ENCODE measurements at places on chromosomes 12 and 14.

GRCh38 chr12:40110586-40110985 lies 4.7 kb upstream of the SLC2A13 start:
- no peak for DNase-seq

DNA sequence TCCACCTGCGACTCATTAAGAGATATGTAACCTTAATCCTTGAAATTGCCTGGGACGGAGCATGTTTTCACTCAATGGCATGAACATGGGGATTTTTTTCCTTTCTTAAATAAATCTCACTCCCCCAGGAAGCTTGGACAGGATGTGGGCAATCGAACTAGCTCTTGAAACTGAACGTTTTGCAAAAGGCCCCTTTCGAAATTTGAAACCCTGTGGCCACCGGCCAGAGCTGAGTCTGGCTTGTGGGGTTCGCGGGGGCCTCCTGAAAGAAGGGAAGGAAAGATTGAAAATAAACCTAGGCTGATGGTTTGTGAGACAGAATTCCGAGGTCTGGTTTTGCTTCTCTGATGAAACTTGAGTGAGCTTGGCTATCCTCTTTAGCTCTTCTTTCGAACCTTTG lies 101.4 kb upstream of the RTL1 start:
- DNase-seq: no peak

- no peak for DNase-seq
These were observed 8.5 kb downstream of the RDH16 start for GRCh38 chr12:56948881-56949280.

- DNase-seq: no peak
These were observed 118.3 kb downstream of the MED13L start for GRCh38 chr12:116159175-116159574.

DNA sequence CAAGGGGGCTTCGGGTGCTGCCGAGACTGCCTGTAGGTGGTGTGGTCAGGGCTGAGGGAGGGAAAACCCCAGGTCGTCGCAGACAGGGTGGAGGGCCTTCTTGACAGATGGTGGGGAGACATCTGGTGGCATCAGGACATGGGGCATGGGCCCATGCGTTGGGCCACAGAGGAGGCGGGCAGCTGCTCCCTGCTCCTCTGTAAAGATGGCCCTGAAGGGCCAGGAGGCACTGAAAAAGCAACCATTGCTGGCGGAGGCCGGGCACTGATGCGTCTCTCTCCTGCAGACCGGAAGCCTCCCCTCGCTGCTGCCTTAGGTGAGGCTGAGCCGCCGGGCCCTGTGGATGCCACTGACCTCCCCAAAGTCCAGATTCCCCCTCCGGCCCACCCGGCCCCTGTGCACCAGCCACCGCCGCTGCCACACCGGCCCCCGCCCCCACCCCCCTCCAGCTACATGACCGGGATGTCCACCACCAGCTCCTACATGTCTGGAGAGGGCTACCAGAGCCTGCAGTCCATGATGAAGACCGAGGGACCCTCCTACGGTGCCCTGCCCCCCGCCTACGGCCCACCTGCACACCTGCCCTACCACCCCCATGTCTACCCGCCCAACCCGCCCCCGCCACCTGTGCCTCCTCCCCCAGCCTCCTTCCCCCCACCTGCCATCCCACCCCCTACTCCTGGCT lies 28.8 kb downstream of the CCNK start:
- DNase-seq: no peak

- DNase-seq: no peak
These were observed 5.9 kb downstream of the DGLUCY start for GRCh38 chr14:91119556-91120311.

GRCh38 chr12:116726694-116727093 lies 11.2 kb downstream of the SPRING1 start:
- DNase-seq: no peak

DNA sequence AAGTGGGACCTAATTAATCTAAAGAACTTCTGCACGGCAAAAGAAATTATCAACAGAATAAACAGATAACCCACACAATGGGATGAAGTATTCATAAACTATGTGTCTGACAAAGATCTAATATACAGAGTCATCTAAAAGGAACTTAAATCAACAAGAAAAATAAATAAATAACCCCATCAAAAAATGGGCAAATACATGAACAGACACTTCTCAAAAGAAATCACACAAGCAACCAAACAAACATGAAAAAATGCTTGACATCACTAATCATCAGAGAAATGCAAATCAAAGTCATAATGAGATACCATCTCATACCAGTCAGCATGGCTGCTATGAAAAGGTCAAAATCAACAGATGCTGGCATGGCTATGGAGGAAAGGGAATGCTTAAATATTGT lies 466.9 kb downstream of the SOX5 start:
- DNase-seq: no peak

Data from activated CD4-positive, alpha-beta T cell treated with anti-CD3 and anti-CD28 coated beads, Interleukin-2, amount 50 U/mL, for 1 hour (primary cell).